Tongue (tissue), 3 donors: ENCODE measurements at places on chromosomes 16 and 17.

DNA sequence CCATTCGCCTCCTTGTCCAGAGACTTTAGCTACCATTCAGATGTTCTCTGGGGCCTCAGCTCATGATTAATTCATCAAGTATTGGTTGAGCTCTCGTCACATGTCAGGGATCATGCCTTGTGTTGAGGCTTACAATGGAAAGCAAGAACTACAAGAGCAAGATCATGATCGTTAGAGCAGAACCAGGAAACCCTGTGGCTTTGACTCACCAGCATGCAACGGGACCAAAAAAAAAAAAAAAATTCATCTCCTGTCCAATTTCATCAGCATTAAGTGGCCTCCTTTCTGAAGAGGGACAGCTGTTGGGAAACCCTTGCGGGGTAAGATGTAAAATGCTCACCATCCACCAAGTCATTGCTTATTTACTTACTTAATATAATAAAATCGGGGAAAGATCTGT is 12.1 kb upstream of the USP10 start:
- DNase-seq = no peak

GRCh38 chr17:8894202-8894671 is 26.8 kb upstream of the PIK3R6 start:
- peak; percentile 7 for DNase-seq

DNA sequence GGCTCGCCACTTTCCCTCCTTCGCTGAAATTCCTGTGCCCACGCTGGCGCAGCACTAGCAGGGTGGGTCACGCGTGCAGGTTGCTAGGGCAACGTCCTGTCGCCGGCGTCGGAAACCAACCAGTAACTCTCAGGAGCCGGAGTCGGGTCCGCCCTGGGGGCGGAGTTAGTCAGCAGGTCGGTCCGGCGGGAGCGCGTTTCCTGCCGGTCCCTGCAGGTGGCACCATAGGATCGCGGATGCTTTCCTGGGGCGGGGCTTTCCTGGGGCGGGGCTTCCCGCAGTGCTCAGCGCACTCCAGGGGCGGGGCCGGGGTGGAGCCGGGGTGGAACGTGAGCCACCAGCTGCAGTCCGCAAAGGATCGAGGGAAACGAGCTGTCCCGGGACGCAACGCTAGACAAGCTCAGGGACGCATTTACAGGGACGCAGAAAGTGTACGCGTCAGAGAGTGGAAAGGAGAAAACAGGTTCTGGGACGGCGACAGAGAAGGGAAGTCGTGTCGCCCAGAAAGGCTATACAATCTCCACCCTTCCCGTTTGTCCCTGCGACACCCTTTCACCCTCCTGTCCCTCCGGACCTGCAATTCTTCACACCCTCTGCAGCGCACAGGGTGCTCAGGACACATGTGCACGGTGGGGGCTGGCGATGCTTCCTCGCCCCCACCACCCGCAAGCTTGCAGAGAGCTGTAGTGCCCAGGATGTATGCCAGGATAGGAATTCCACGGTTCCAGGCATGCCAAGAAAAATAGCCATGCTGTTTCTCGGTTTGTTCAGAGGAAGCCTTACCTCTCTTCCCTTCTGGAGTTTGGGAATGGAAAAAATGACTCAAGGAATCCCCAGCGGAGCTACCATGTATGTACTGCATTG is 12.3 kb downstream of the COPZ2 start:
- DNase-seq = peak; percentile 98

DNA sequence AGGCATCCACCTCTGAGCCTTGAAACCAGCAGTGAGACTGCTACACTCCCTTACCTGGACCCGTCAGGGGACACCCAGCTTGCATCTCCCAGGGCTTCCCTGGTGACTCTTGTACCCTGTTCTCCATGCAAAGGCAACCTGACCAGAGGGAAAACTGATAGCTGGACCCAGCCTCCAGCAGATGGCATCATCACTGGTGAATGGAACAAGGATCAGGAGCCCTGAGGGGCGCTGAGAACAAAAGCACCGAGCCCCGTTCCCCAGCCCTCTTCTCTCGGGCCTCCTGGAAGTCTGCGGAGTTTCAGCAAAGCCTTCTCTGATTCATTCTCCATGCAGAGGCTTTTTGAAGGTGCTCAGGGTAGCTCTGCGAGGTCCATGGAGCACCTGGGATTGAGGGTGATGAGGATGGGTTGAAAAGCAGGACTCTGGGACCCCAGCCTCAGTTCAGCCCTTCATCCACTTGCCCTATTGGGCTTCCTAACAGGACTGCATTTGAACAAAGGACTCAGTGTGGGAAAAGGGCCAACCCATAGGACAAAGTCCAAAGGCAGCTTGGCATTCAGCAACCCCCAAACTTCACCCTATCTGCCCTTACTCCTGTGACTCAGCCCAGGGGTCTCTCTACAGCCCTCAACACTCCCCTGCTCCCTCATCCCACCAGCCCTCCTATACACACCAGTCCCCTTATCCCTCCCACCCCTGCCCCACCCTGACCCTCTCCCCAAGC is 45.0 kb upstream of the LHX1 start:
- no peak for DNase-seq

GRCh38 chr17:8818654-8819330 is 19.6 kb upstream of the MFSD6L start:
- DNase-seq = no peak

DNA sequence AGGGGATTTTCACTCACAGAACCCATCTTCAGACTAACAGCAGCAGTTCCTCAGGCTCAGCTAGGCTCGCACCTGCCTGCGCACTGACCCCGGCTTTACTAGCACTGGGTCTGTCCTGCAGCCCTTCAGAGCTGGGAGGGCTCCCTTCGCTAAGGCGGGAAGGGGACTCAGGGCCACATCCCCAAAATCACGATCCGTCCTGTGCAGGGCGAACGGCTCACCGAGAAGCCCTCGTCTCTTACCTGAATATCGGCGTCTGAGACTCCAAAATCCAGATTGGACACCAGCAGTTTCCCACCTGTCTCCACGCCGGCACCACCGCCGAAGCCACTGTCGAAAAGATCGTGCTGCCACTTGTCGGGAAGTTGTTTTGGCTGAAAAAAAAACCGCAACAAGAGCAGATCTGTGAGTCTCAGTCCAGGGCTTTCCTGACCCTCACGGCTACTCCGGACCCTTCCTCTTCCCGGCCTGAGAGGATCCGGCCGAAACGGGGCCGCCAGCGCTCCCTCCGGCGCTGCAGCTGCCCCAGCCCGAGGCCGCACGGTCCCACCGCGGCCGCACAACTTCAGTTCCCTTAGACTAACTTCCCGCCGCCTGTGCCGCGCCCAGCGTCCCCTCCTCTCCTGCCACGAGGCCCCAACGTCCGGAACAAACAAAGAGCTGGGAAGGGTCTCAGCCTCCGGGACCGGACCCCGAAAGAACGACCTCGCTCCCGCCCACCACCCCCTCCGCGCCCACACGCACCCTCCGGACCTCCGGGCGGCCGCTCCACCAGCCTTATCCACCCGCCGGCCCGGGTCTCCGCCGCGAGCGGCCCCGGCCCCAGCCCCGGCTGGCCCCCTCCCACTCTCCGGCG is 711 bp downstream of the ALYREF start:
- DNase-seq = no peak

GRCh38 chr16:68286153-68287074 is 22.1 kb downstream of the SLC7A6 start:
- no peak for DNase-seq

GRCh38 chr17:27608328-27609230 is 22.4 kb upstream of the LGALS9 start:
- no peak for DNase-seq

DNA sequence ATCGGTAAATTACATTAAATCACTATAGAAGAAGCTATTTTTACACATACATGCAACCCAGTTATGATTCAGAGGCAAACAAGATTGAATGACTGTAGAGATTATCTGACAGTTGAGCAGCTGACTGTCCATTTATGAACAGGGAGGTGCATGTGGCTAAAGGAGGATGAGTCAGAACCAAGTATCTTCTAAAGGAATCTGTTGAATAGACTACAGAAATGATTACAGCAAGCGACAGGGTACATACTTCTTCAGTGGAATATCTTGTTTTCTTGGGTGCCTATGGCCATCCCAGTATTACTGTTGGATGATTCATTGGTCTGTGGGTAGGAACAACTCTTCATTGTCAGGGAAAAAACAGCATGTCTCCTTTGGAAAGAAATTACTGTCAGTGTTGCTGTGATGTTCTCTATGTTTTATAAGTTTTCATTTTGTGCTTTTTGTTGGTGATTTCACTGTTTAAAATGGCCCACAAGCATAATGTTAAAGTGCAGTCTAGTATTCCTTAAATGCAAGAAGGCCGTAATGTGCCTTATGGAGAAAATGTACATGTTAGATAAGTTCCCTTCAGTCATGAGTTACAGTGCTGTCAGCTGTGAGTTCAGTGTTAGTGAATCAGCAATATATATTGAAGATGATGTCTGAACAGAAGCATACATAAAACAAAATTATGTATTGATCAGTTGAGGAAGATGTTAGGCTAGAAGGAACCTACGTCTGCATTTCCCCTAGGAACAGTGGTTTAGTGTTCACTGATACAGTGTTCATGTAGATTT is 27.0 kb downstream of the CBFB start:
- peak; percentile 31 for DNase-seq

DNA sequence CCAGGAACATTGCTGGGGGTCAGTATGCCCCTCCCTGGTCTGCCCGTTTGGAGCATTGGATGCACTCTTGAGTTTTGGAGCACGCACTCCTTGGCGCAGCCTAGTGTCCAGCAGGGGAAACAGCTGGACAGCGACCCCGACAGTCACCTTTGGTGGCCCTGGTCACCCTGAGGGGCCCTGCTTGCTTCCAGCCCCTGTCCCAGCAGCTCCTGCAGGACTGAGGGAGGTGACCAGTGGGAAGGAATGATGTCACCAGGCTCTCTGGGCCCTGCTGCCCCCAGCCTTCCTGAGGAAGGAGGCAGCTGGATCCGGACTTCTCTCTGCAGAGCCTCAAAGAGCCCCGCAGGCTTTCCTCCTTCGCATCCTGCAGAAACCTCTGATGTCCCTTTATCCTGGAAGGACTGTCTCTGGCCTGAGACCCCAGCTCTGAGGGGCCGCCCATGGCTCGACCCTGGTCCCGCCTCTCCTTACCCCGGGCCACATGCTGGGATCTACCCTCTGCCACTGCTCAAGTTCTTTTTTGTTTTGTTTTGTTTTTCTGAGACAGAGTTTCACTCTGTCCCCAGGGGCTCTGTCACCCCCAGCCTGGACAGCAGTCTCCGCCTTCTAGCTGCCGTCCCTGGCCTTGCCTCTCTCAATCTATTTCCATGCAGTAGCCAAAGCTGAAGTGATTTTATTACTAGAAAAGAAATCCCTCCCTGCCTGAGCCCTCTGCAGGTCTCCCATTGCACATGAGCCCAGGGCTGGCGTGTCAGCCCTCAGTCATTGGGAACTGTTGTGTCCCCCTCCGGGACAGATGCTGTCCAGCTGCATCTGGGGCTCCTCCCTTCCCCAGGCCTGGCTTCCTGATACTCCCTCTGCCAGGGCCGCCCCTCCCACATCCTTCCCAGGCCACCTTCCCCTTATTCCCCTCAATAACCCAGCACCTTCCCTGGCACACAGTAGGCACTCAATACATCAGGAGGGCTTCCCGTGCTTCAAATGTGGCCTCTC is 11.6 kb downstream of the ZSCAN10 start:
- DNase-seq = peak; percentile 59

DNA sequence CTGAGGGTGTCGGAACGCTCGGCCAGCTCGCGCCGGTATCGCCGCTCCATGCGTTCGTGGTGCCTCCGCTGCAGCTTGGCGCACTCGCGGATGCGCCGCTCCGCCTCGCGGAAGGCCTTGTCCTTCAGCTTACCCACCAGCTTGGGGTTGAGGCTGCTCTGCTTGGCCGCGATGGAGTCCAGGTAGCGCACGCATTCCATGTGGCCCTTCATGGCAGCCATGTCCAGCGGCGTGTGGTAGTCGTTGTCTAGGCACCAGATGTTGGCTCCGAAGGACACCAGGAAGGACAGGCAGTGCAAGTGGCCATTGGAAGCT is 2.8 kb downstream of the USH1G start:
- DNase-seq = no peak

- DNase-seq = no peak
These were observed 13.5 kb upstream of the CACNG4 start for GRCh38 chr17:66950886-66951604.

DNA sequence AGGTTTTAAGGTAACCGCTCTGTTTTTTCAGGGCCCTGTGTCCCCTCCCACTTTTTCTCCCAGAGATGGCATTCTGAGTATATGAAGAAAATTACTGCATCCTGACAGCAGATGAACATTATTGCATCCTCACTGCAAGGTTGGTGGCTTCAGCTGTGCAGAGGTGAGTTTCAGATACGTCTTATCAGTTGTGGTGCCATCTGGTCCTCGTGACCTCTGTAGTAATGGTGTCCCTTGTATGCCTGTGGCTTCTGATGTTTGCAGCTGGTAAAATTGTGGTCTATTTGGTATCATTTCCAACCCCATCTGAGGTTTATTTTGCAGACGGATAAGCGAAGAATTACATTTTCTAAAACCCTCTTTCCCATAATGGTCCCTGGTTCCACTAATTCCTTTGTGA is 417.0 kb downstream of the HS3ST3B1 start:
- DNase-seq = no peak

GRCh38 chr17:29683481-29683880 is 60.8 kb upstream of the CORO6 start:
- DNase-seq = no peak
